GM23248 (cell line): ENCODE measurements at places on chromosomes 3 and 15. TPM values are rescaled to one million over a fixed set of nuclear protein-coding genes. Genes with fewer than 3 reads are reported as not detected.
A peak's percentile ranks its signal among the peaks of the same experiment; 100 is the strongest.

The PROS1 gene
- 25.6 and 26.4 TPM in 2 replicates for total RNA-seq

GRCh38 chr15:68213991-68214837 is 9.1 kb upstream of the CALML4 start:
- no peak for DNase-seq

The NR2E3 gene
- total RNA-seq = not detected in 2 replicates

The CKMT1A gene
- total RNA-seq = not detected in 2 replicates

The CRYBG3 gene
- total RNA-seq = 16.8 and 16.9 TPM in 2 replicates

- DNase-seq = peak; percentile 61
Measured at GRCh38 chr3:171704002-171704401, 106.3 kb downstream of the PLD1 start.

DNA sequence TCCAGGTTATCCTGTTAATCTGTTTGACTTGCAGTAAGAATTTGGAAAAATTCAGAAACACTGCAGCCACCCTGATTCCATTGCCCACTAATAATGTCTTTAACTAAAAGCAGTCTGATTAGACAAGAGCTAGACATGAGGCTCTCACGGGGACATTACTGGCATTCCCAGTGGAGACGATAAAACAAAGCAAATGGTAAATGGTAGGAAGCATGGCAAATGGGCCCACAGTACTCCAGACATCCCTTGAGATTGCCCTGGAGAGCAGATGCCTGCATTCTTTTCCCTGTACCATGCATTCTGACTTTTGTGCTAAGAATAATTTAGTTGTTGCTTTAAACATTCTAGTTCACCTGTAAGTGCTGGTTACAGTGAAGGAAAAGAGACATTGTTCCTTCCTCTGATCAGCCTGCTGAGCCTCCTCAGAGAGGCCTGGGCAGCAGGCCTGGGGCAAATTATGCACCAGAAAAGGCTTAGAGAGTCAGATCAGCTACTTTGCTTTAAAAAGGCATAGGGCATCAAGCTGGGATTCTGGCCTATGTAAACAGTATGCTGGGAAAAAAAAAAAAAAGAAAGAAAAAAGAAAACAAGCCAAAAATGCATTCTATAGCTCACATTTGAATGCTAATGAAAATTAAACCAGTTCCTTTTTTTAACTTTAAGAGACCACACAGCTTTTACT is 204.6 kb downstream of the GABRG3 start:
- no peak for DNase-seq

The FOXB1 gene
- not detected in 2 replicates for total RNA-seq

The C3orf85 gene
- total RNA-seq = not detected in 2 replicates

GRCh38 chr15:80019168-80019745 is 40.2 kb upstream of the ZFAND6 start:
- no peak for DNase-seq

DNA sequence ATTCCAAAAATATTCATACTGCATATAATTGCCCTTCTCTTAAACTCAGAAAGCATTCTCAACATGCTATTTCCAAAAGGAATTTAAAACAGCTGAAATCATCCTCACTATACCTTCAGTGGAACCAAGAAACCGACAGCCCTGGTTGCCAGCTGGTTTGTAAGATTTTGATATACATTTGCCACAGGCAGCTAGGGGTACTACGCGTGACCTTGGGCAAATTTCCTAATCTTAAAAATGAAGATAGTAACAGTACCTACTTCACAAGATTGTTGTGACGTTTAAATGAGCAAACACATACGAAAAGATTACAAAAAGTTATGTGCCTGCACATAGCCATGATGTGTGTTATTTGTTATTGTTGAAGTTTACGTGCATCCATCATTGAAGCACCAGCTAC is 7.3 kb downstream of the C3orf70 start:
- DNase-seq = no peak

The TRIM59 gene
- total RNA-seq = 14.8 and 26.1 TPM in 2 replicates

GRCh38 chr3:25581823-25582222 is 82.9 kb downstream of the TOP2B start:
- DNase-seq = no peak

DNA sequence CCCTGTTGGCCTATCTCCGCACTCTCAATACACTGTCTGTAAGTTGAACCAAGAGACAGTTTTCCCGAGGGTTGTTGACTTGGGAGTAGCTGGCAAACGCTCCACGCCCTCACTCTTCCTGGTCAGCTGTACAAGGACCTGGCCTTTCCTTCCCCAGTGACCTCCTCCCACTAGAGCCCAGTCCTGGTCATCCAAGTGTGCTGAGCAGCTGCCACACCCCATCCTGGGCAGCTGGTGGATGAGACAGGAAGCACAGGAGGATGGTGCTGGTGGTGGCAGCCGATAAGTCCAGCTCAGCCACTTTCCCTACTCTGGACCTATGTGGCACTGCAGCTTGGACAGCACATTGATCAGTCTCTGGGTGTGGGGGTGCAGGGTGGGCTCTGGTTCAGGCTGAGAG is 19.8 kb downstream of the PFKFB4 start:
- DNase-seq = no peak

- DNase-seq = peak; percentile 63
Measured at GRCh38 chr15:76866716-76867321, 38.3 kb downstream of the SCAPER start.

- no peak for DNase-seq
Measured at GRCh38 chr15:72801590-72802325, 18.2 kb upstream of the ADPGK start.

DNA sequence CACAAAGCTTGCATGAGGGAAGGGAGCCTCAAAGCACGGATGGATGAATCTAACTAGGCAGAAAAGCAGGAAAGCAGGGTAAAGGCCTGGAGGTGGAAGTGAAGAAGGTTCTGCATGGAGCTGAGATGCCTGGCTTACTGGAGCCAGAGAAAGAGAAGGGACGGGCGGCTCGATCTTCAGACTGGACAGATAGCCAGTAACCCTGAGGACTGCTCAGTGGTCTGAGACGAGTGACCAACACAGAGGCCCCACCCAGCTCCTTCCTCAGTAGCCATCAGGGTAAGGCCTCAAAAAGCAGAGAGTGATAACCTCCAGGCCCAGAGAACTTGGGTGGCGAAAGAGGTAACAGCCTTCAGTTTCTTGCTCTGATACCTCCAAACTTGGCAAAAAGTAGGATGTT is 6.4 kb downstream of the CLN6 start:
- no peak for DNase-seq

The SLC15A2 gene
- total RNA-seq = 0.25 TPM in 1 of 2 replicates, not detected in the other

DNA sequence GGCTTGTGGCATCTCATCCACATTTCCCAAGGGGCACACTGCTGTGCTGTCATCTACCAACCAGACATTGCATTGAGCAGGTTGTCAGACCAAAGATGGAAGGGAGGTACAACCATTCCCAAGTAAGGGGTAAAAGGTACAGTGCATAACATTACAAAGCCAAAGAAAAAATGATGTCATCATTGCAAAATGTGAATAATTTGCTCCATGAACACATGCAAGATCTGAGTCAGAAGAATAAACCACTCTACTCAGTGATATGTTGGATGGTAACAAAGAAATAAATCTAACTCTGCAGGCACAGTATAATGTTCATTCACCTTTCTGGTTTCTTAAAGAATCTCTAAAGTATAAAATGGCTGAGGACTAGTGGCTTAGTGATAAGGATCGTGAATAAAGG is 202.7 kb downstream of the MAGI1 start:
- peak; percentile 54 for DNase-seq

GRCh38 chr3:151084893-151085226 is 604 bp upstream of the MED12L start:
- no peak for DNase-seq

- DNase-seq = no peak
Measured at GRCh38 chr3:171393032-171393744, 67.0 kb downstream of the TNIK start.

The CCDC191 gene
- 0.43 and 2.4 TPM in 2 replicates for total RNA-seq

GRCh38 chr3:103601666-103602065 is 1166.9 kb downstream of the ZPLD1 start:
- no peak for DNase-seq

DNA sequence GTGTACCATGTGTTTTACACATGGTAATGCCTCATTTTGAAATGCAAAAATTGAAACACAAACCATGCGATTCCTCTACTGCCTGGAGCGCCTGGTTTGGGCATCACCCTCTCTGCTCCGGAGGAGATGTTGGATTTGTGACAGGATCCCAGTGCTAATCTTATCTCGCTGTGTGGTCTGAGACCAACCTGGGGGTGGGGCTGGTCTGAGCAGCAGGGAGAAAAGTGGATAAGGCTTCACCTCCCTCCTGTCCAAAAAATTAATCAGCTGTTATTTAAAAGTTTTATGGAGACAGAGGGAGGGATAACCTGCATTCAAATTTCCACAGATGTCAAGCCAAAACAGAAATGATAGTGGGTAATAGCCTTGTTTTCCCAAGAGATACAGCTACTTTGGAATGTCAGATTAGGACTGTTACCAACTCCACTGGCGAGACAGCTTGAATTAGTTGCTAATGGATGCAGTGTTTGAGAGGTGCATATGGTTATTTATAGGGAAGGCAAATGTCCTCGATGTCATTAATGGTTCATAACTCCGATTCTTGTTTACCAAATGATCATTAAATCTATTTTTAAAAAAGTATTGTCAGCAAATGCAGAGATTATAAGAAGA is 54.0 kb upstream of the SKOR1 start:
- no peak for DNase-seq

GRCh38 chr3:156201411-156202405 is 81.3 kb downstream of the KCNAB1 start:
- no peak for DNase-seq

DNA sequence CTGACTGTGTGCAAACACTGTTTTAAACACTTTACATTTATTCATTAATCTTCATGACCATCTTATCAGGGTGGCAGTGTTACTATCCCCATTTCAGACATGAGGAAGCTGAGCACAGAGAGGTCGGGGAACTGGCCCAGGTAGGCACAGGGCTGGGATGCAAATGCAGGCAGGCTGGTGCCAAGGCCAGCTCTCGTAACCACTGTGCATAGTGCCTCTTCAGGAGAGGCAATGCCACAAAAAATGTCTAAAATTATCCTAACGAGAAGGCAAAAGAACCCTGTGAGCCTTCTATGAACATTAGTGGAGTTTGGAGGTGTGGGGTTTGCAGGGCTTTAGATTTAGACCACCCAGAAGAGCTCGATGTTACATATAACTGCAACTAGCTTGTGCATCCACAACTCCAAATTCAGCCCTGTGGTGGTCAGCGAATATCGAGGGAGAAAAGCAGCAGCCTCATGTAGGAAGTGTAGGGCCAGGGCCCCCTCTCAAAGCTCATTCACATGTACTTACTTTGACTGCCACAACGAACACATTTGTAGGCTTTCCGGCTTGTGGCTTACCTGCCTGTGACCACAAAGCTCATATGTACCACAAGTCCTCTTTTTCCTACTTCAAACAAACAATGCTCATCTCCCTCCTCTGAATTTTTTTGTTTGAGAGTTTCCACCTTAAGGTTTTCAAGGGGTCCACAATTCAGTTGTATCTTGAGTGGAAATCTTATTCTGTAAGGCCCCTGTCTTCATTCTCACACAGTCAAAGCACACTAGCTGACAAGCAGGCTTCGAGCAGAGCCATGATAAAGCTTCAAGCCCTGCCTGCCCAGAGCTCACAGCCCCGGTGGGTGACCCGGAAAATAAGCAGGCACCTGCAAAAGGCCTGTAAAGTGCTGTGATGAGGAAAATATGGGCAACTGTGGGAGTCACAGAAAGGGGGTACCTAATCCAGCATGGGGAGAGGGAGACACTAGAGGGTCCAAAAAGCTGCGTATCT is 722.9 kb upstream of the CFAP20DC start:
- no peak for DNase-seq

DNA sequence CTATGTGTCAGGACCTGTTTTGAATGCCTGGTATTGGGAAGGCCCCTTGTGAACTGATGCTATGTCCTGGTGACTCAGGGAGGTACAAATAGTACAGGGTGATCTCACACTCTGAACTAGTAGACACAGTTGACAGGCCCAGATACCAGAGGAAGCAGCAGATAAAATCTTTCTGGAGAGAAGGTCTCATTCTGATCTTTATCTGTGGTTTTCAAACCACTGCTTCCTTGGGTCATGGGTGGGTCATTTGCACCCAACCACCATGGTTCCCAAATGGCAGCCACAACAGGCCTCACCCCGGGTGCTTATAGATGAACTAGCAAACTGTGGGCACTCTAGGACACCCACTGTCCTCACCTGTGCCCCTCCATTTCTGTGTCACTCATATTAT is 43.4 kb downstream of the PXYLP1 start:
- DNase-seq = peak; percentile 79

The NTRK3 gene
- total RNA-seq = not detected in 2 replicates

DNA sequence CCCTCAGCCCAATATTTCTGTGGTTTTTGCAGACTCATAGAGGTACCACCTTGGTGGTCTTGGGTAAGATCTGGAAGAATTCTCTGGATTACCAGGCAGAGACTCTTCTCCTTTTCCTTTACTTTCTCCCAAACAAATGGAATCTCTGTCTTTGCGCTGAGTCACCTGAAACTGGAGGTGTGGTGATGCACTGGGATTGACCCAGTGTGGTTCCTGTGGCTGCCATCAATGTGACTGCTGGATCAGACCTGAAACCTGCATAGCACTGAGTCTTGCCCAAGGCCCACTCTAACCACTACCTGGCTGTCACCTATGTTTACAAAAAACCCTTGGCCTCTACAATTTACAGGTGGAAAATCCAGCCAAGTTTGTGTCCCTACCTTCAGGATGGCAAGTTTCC is 295.3 kb downstream of the RBMS3 start:
- no peak for DNase-seq

DNA sequence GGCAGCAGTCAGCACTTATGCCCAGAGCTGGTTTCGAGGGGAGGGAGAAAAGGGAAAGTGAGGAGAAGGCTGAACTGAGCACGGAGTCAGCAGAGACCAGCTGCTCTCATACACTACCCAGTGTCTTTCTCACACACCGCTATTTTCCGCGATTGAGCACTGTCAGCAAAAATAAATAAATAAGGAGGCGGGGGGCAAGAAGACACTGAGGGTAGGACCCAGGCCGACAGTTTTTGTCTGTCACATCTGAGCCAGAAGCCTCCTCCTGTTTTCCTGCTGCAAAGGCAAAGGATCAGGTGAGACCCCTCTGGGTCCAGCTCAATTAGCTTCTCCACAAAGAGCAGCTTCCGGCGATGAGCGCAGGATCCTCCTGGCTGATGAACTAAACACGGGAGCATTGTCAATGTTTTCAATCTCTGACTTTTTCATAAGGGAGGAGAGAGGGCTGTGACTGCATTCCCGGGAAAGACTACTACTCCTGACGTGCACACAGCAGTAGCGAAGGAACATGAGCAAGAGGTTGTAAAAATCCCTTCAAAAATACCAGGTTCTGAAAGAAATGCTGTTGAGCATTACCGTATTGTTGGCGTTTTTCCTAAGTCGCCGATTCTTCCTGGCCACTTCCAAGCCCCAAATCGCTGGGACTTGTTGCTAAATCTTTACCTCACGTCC is 1.3 kb downstream of the FRMD5 start:
- peak; percentile 64 for DNase-seq
